ENCODE measurements at places on chromosomes 12 and 14.

DNA sequence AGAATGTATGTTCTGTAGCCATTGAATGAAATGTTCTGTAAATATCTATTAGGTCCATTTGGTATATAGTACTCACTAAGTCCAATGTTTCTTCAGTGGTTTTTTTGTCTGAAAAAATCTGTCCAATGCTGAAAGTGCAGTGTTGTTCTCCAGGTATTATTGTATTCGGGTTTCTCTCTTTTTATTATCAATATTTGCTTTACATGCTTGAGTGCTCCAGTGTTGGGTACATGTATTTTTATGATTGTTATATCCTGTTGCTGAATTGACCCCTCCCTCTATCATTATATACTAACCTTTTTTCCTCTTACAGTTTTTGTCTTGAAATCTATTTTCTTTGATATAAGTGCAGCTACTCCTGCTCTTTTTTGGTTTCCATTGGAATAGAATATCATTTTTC, 382.2 kb downstream of the CCER1 start:
- no peak for DNase-seq

- no peak for DNase-seq
These were observed 10.7 kb upstream of the GPR68 start for GRCh38 chr14:91255026-91255695.

DNA sequence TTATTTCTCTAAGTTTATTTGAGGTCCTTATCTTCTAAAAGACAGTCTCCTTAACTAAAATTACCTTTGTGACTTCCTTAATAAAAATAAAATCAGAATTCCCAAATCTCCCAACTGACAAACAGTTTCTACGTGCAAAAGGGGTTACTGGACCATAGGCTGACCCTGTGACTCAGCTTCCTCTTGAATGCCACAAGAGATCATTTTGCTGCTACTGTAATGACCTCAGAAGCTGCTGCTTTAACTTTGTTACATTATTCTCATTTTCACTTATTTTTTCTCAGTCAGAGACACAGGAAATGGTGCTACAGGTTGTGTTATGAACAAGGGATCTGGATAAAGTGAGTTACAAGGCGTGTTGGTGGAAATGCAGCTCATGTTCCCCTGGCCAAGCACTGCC, 132.2 kb upstream of the TMTC2 start:
- no peak for DNase-seq

DNA sequence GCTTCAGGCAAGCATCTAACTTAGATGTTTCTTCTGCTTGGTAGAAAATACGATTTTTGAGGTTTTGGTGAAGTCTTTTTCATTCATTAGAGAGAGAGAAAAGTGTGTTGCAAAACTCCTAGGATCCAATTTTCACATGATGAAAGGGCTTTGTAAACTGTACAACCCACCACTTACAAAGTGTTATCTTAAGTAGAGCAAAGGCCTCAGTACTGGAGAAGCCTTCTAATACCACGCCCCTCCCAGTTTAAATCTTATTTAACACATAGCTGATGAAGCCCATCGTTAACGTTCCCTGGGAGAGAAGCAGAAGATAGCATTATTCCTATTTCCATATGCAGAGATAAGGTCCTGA, 869 bp downstream of the APOLD1 start:
- no peak for DNase-seq

DNA sequence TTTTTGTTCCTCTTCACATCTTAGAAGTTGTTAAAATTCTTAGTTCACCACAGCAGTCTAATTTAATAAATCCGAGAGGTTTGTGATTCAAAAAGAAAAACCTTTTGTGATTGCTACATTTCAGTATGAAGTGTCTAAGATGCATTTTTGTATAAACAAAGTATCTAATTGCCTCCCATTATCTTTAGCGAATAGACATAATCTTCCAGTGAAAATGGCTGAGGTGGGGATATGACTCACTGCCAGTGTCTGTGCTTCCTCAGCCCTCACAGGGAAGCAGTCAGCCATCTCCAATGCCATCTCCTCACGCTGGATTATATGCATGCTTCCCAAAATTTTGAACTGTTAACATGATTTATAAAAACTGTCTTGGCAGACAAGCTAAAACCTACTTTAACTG, 7.6 kb downstream of the GCH1 start:
- DNase-seq, result no peak

DNA sequence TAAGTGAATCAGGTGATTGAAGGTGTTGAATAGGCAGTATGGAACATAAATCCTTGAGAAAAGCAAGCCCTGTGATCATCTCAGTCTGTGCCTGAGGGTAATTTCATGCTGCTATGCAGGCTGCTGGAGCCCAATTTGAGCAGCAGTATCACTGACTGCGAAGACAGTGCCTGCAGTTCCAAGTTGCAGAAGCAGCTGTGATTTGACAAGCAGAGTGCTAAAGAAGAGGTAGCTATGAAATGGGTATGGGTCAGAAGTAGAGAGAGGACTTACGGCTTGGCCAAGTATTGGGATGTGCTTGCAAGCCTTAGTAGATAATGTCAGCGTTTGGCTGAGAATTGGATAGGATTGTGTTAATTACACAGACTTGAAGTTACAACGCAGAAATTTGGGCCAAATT, 22.5 kb downstream of the PIK3C2G start:
- no peak for DNase-seq

DNA sequence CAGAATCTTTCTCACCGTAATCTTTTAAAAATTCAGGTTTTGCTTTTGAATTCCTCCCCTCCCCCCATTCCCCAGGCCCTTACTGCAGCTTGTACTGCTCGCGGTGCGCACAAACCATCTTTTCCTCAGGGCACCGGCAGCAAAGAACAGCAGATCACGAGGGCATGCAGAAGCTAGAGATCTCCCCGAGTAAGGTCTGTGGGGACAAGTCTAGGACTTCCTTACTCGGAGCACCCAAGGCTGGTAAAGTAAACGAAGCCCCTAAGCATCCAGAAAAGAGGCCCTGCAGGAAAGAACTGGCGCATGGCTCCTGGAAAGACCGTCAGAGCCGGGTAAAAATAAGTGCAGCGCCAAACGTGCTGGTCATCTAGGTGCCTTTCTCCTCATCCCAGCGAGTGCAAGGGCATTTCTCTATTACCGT, 727 bp downstream of the LDHB start:
- no peak for DNase-seq

All from H1 (cell line).